ENCODE measurements at places on chromosomes 5 and 9.

- DNase-seq = no peak
Measured at GRCh38 chr9:21295992-21296391, 9.1 kb downstream of the IFNA5 start.

- DNase-seq = no peak
Measured at GRCh38 chr5:79111960-79112702, 522 bp downstream of the BHMT start.

- DNase-seq = no peak
Measured at GRCh38 chr9:114238472-114238871, 83.1 kb downstream of the COL27A1 start.

DNA sequence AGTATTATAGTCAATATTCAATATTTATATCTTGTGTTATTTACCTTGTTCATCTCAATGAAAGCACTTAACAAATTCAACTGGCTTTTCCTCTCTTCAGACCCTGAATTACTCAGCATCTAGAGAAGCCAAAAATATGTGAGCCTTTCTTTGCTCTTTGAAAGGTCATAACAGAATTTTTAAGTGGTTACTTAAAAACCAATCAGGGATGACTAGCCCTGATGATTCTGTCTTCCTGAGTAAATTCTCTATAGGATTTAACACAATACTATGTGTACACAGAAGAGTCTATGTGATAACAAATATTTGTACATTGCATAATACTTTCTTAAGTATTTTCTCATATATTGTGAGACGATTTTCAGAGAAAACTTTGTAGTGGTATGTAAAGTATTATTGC, 546.3 kb downstream of the MAT2B start:
- DNase-seq = no peak
